ENCODE measurements at places on chromosomes 5 and 9.

DNA sequence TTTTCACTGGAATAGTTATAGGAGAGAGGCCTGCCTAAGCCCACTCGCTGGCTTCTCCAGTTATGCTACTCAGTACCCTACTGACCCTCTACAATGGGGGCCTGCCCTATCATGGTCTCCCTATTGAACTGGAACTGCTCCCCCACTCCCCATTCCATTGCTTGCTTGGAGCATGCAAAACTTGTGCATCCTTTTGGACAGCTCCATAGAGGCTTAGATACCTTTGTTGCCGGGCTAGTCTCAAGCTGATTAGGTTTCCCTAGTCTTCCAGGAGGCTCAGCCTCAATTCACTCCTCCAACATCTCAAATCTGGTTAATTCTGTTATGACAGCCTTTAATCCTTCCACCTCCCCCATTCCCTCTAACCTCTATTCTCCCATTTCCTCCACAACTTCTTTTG, 39.9 kb downstream of the KIF24 start:
- no peak for DNase-seq

- DNase-seq: no peak
Observed at GRCh38 chr9:86529496-86530275, 175.5 kb upstream of the TUT7 start.

GRCh38 chr5:172407241-172407691, 47.1 kb downstream of the SH3PXD2B start:
- no peak for DNase-seq

- DNase-seq: no peak
Observed at GRCh38 chr9:34190996-34191892, 12.4 kb downstream of the UBAP1 start.

GRCh38 chr9:17229945-17230560, 95.2 kb downstream of the CNTLN start:
- DNase-seq: no peak

GRCh38 chr5:169646856-169647255, 9.8 kb downstream of the DOCK2 start:
- DNase-seq: no peak

GRCh38 chr5:129362456-129362855, 97.6 kb upstream of the ADAMTS19 start:
- DNase-seq: no peak

GRCh38 chr5:74454263-74455030, 186.1 kb downstream of the ENC1 start:
- no peak for DNase-seq

GRCh38 chr9:133581011-133581410, 28.2 kb downstream of the FAM163B start:
- DNase-seq: no peak

- no peak for DNase-seq
Observed at GRCh38 chr5:32195265-32195664, 21.1 kb upstream of the GOLPH3 start.

DNA sequence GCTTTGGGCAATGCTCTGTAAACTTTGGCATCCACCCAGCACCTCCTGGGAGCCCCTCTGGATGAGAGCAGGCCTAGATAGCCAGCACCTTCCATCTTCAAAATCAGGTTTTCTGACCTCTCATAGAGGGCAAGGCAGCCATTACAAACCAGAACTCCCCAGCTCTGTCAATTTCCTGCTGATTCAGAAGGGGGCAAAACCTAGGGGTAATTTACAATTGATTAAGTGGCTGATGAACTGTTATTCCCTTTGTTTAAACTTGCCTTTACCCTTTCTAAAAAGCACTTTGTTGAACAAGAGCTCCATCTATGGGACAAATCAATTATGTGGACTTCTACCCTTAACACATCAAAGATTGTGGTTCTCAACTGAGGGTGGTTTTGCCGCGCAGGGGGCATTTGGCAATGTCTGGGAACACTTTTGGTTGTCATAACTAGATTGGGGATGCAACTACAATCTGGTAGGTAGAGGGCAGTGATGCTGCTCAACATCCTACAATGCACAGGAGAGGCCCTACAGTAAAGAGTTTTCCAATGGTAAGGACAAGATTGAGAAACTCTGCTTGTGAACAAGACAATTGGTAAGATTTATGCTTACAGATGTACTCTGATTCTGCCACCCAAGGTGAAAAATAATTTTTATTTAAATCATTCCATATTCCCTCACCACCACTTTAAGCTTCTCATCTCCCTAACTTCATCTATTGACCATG, 184.1 kb downstream of the MARCHF11 start:
- DNase-seq: no peak

GRCh38 chr9:10438955-10439354, 173.8 kb downstream of the PTPRD start:
- no peak for DNase-seq

DNA sequence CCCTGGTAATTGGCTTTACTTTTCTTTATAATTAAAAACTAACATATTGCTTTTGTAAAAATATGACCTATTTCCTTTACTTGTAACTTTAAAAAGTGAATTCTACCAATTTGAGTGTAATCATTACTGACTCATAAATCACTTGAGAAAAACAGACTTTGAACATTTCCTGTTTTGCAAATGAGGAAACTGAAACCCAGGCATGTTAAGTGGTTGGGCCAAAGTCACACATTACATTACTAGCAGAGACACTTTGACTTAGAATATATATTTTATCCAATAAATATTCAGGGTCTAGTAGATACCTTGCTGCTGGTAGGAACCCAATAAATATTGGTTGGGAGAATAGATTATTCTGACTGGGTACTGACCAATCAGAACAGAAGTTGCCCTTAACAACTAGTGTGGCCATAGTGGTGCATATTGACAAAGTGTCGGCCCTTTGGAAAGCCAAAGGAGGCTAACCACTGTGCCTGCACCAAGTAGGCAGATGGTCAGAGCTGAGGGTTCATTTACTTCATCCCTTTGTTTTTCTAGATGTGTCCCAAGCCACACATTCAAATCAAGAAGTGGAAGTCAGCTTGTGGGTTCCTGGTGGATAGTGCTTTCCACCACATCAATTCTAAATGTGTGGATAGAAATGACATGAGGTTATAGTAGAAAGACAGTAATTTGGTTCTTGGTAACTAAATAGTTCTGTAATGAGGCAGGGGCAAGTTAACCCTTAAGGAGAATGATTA, 365.1 kb upstream of the RIOK2 start:
- DNase-seq: no peak

DNA sequence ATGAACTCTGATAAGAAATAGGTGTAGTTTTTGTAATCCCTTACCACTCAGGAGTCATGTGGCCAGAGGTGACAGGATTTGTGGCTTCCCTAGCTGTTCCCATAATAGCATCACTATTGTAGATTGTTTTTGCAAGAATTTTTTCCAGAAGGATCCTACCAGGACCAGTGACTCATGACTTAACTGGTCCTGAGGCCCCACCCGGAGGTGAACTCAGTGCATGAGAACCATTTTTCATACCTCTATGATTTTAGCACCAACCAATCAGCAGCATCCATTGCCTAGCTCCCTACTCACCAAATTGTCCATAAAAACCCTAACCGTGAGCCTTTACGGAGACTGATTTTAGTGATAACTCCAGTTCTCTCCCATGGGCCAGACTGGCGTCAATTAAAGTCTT, 484.8 kb downstream of the PSAT1 start:
- DNase-seq: no peak

DNA sequence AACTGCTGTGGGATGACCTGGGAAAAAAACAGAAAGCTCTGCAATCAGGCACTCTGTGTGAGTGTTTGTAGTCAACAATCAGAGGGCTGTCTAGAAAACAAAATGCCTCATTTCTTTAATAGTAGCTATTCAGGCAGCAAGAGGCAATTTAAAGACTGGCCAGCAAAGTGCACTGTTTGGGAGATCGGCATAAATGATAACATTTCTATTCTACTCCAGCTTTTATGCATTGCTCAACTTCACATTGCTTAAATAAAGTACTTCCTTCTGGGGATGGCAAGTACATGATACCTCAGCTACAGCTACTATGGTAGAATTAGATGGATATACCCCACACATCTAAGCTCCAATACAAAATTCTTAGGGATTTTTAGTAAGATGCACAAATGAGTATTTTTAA, 193.1 kb downstream of the DCP2 start:
- no peak for DNase-seq

DNA sequence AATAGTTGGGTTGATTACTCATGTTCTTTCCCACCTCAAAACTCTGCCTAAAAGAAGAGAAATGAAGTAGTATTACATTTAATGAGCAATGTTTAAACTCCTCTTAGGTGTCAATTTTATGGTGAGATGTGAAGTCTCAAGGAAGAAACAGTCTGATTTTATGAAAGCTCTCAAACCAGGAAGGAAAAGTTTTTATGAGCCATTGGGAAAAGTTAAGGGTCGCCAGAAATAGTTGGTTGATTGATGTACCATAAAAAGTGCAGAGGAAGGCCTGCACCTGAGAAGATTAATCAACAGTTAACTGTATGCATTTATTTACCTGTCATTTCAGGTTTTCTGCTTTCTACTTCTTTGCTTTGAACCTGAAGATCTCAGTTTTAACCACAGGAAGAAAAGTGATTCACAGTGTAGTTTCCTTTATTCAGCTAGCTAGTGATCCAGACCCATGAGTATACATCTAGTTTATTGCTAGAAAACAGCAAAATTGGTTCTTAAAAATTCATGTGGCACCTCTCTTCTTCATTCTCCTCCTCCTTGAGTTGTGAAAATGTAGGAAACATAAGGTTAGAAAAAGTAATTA, 133.1 kb downstream of the CSNK1G3 start:
- no peak for DNase-seq

- DNase-seq: no peak
Observed at GRCh38 chr9:77935974-77936373, 95.6 kb downstream of the GNAQ start.

DNA sequence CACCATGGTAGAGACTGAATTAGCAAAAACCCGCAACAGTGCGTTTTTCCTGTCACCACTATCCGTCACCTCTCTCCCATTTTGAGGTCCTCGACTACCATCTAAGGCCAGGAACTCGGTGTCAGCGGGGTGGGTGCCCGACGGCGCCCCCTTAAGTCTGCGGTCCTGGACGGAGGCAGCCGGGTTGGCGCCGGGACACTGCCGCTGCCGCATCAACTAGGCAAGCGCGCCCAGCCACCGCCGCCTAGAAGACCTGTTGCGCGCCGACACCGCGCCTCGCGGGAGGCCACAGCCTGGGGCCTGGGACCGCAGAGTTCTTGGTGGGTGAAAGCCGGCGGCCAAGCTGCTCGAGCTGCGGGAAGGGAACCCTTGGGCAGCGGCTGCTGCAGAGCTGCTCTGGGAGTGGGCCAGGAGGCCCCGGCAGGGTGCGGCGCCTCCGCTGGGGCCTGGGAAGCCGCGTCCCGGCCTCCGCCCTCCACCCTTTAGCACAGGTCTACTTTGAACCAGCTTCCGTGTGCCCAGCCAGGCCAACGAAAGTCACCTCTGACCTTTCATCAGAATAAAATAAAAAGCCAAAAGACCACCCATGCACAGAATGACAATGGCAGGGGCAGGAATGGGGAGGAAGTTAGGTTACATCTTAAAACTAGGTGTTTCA, 3.5 kb downstream of the FOXB2 start:
- no peak for DNase-seq

DNA sequence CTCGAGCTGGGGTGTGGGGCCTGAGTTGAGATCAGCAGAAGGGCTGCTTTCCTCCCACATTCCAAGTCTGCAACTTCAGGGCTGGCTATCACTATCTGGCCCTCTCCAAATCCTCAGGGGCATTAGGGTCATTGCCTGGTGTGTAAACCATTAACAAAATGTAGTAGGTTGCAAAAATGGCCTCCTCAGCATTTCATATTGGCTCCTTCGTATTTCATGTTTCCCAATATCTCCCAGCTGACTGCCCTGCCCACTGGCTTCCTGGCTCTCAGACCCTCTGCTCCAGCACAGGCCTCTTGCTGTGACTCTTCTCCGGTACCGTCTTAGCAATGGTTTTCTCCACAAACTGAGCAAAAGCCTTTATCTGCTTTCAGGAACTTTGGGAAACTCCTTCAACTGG, 113.8 kb downstream of the GADD45G start:
- no peak for DNase-seq

GRCh38 chr5:84260140-84260539, 124.5 kb downstream of the EDIL3 start:
- DNase-seq: no peak

DNA sequence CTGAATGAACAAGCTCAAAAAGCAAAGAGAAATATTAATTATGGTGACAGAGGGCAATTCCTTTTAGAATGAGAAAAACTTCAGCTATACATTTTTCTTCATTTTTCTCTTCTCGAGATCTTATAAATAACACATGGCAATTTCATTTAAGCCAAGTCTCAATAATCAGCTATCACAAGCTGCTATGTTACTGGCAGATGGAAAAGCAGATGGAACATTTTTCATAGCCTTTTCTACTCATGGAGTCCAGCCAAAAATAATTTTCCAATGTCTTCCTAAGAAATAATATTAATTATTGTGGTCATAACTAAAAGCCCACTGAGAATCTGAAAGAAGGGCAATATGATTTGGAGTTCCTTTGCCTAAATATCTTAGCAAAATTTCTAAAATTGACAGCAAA, 35.6 kb downstream of the SKIC3 start:
- no peak for DNase-seq

- DNase-seq: peak; percentile 13
Observed at GRCh38 chr9:95764533-95765319, 110.8 kb upstream of the ERCC6L2 start.

GRCh38 chr5:2378108-2378507, 373.4 kb downstream of the IRX2 start:
- DNase-seq: no peak

DNA sequence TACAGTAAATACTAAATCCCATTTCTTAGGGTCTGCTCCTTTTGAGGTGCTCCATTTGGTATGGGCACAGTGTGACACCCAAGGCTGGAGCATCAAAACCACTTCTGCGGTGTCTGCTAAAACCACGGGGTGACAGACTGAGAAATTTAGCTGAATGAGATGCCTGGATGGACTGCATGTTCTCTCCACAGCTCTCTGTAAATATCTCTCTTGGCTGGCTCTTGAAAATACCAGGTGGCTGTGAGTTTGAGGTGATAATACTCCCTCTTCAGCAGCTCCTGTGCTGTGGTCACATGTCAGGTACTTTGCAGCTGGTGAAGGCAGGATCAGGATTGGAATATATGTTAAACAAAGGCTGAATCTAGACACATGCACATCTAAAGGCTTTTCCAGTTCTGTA, 93.7 kb upstream of the SIMC1 start:
- DNase-seq: peak; percentile 59

- no peak for DNase-seq
Observed at GRCh38 chr9:37715260-37715659, 38.3 kb upstream of the TRMT10B start.

DNA sequence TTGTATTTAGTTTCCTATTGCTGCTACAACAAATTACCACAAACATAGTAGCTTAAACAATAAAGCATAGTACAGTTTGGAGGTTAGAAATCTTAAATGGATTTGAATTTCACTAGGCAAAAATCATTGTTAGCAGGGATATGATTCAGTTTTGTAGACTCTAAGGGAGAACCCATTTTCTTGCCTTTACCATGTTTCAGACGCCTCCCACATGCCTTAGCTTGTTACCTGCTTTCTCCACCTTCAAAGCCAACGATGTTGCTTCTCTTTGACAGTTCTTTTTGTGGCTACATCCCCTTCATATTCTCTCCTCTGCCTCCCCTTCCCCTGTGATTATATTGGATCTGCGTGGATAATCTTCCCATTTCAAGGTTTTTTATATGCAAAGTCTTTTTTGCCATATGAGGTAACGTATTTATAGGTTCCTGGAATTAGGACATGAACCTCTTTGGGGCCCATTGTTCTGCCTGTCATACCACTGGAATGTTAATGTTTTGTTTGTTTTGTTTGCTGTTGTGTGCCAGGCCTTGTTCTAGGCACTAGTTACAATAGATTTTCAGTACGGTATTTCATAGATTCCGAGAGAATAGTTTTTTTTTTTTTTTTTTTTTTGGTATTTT, 54.1 kb downstream of the UHRF2 start:
- no peak for DNase-seq

GRCh38 chr5:89996890-89997289, 412.7 kb downstream of the CETN3 start:
- no peak for DNase-seq

All from NCI-H510A (cell line).